ENCODE measurements at places on chromosomes 7 and 10.
A peak's percentile ranks its signal among the peaks of the same experiment; 100 is the strongest.

DNA sequence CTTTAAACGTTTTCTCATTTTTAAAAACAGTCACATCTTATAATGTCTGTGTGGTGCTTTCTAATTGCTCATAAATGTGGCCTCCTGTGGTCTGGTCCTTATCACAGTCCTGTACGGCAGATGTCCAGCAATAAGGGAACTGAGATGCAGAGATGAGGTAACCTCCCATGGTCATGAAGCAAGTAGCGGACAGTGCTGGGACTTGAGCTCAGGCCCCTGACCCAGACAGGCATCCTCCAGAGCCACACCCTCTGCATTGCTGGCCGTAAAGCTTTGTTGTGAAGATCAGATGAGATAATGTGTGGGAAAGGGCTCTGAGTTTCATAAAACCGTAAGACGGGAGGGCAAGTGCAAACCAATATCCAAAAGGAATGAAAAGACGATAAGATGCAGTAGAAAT lies 48.2 kb downstream of the DYNC2I1 start:
- DNase-seq = no peak

DNA sequence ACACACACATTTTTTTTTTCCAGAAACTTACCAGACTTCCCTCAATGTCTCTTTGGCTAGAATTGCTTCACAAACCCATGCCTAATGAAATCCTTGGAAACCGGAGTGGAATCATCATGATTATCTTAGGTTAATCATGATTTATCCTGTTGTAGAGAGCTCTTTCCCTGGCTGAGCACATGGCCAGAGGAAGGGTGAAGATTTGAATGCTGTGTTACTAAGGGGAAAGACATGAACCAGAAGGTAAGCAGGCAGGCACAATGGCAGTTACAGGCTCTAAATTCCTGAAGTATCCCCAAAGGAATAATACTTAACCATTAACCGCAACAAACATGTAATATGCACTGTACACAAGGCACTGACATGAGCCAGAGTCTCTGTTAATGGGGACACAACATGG lies 4.1 kb upstream of the RNF148 start:
- DNase-seq = no peak

GRCh38 chr7:549066-549890 lies 29.6 kb upstream of the PDGFA start:
- no peak for DNase-seq

GRCh38 chr10:118139321-118139720 lies 92.6 kb upstream of the RAB11FIP2 start:
- no peak for DNase-seq

- no peak for DNase-seq
Measured at GRCh38 chr7:93943816-93944540, 22.4 kb downstream of the GNG11 start.

DNA sequence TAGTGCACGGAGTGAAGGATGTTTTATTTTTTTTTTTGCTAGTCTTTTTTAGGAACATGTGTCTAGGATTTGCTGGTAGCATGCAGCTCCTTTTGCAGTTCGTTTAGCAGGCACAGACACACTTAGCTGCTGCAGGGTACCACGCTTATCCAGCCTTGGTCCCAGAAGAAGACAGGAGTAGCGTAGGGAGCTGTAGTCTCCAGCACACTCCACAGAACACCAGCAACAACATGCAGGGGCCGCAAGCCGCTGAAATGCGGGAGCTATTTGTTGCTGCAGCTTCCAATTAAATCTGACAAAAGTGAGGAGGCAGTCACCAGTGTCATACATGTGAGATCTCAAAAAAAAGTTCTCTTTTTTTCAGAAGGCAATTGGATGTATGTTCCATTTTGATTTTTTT lies 486.2 kb upstream of the KLF6 start:
- DNase-seq = peak; percentile 15

- no peak for DNase-seq
Measured at GRCh38 chr10:6046773-6047611, 15.2 kb downstream of the IL2RA start.

- peak; percentile 87 for DNase-seq
Measured at GRCh38 chr10:42866115-42866995, 83.8 kb downstream of the BMS1 start.

- DNase-seq = no peak
Measured at GRCh38 chr7:34361663-34362250, 296.3 kb upstream of the NPSR1 start.

- no peak for DNase-seq
Measured at GRCh38 chr10:89175816-89176215, 31.3 kb downstream of the CH25H start.

Data from WTC11 (cell line).